ENCODE measurements at places on chromosomes 5 and 9. TPM values are rescaled to one million over a fixed set of nuclear protein-coding genes. Genes with fewer than 3 reads are reported as not detected.

The RASEF gene
- 40.7 TPM for total RNA-seq

The IFNA2 gene
- total RNA-seq = not detected

The RNF183 gene
- 1.1 TPM for total RNA-seq

The FCHO2 gene
- total RNA-seq = 57.6 TPM

The SPARC gene
- 78.0 TPM for total RNA-seq

The HMCN2 gene
- 40.5 TPM for total RNA-seq

The SYK gene
- total RNA-seq = 59.5 TPM

DNA sequence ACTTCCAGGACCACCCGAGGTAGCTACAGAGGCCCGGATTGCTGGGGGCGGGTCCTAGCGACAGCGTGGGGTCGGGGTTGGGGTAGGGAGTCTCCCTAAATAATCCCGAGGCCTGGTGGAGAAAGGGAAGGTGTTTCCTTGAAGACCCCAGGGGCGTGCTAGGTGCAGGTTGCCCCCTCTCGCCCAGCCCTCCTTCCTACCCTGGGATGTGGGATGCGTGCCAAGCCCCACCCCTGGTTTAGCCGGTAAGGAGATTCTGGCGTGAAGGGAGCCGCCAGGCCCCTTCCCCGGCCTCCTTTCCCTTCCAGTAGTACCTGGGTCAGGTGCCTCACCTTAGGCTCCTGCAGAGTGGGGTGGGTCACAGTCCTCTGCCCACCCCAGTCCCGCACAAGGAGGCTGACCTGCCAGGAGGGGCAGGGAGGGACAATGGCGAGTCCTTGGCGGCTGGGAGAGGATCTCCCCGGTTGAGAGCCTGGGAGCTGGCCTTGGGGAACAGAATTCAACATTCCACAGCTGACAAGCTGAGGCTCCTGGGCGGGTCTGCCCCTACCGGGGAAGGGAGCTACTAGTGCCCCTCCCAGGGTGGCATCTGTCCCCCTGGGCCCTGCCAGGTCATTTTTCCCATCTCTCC is 674 bp downstream of the TSPAN17 start:
- peak; percentile 84 for DNase-seq

- no peak for DNase-seq
Measured at GRCh38 chr9:107105784-107106183, 177.3 kb upstream of the RAD23B start.
